Occipital lobe (tissue), 3 donors: ENCODE measurements at places on chromosomes 5 and 9. TPM values are rescaled to one million over a fixed set of nuclear protein-coding genes. Genes with fewer than 3 reads are reported as not detected.

The SPINK6 gene
- not detected for total RNA-seq

The POU5F2 gene
- 6.9 TPM for total RNA-seq

The ZBED3 gene
- 2.2 TPM for total RNA-seq

The TUSC1 gene
- 10.5 TPM for total RNA-seq

The DNAI1 gene
- 0.78 TPM for total RNA-seq

The TERT gene
- not detected for total RNA-seq

The SLC45A2 gene
- total RNA-seq: 0.16 TPM

The TIMD4 gene
- total RNA-seq: not detected

The SPINK4 gene
- not detected for total RNA-seq

The RALGPS1 gene
- 86.6 TPM for total RNA-seq

The ASS1 gene
- total RNA-seq: 9.8 TPM

The PCDHB12 gene
- total RNA-seq: 14.8 TPM

The DRD1 gene
- total RNA-seq: 6.1 TPM

The TEX48 gene
- total RNA-seq: not detected

The LEAP2 gene
- total RNA-seq: 2.0 TPM

The IL7R gene
- under 0.01 TPM for total RNA-seq

The IFNA13 gene
- not detected for total RNA-seq

The MAP1B gene
- total RNA-seq: 593 TPM

The OBP2B gene
- not detected for total RNA-seq

The AP3B1 gene
- 34.3 TPM for total RNA-seq

The VLDLR gene
- 45.7 TPM for total RNA-seq

The CDC25C gene
- 2.3 TPM for total RNA-seq

The FBP2 gene
- not detected for total RNA-seq

The CKS2 gene
- 34.3 TPM for total RNA-seq

The RNF208 gene
- total RNA-seq: 1.4 TPM

The GLIPR2 gene
- 9.2 TPM for total RNA-seq

The SH3RF2 gene
- total RNA-seq: 0.31 TPM

The ZFP37 gene
- total RNA-seq: 27.8 TPM
